ENCODE measurements at places on chromosomes 13 and 19.

GRCh38 chr19:7879111-7879807, 5.1 kb upstream of the PRR36 start:
- no peak for DNase-seq

DNA sequence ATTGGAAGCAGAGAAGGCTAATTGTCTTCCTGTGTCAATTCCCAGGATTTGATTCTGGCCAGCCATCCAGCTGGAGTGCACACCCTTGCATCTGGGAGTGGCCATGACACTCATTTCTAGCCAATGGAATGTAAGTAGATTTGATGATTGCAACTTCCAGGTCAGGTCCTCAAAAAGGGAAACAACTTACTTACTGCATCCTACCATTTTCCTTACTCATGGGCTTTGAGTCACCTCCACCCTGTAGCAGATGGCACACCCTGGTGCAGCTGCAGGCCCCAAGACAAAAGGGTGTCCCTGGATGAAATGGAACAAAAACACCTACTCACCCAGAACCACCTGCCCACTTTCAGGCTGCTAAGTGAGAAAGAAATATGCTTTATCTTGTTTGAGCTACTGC, 27.3 kb upstream of the MPHOSPH8 start:
- no peak for DNase-seq

DNA sequence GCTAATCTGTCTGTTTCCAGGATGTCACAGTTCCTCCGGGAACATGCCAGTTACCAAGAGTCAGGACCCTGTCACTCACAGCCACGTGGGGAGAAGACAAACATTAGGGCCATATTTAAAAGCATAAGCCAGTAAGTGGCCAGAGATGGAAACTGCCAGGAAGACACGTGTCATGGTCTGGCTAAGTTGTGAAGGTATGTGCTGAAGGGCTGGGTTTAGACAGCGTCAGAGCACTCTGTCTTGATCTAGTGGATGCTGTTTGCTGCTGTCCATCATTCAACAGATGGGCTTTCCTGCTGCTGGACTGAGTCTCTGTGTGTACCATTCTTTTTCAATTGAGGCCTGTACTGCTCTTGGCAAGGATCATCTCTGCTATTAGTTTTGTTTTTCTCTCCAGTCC, 128.6 kb downstream of the HS6ST3 start:
- DNase-seq, result no peak

DNA sequence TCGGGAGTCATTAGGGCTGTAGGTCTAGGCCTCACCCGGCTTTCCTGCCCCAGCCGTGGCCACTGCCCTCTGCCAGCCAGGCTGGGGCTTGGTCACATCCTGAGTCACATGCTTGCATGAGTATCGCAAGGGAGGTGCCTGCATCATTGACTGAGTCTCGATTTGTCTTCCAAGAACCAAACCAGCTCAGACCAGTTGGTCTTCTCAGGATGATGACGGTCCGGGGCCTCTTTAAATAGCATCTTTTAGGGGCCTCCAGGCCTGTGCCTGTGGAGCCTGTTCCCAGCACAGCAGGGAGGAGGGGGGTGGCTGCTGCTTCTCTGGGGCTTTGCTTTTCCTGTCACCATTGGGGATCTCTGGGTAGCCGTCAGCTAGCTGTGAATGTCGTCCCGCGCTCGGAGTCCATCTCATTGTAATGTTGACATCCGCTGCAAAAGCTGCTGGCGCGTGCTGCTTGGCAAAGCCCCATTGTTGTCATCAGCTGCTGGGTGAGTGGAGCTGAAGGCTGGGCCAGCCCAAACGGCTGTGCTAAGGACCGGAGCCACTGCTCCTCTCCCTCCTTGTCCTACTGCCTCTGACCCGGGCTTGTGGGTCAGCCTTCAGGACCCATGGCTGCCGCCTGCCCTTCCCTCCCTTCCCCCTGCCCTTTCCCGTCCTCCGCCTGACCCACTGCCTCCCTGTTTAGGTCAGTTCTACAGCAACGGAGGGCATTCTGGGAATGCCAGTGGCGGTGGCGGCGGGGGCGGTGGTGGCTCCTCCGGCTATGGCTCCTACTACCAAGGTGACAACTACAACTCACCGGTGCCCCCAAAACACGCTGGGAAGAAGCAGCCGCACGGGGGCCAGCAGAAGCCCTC, 14.3 kb upstream of the QTRT1 start:
- no peak for DNase-seq

DNA sequence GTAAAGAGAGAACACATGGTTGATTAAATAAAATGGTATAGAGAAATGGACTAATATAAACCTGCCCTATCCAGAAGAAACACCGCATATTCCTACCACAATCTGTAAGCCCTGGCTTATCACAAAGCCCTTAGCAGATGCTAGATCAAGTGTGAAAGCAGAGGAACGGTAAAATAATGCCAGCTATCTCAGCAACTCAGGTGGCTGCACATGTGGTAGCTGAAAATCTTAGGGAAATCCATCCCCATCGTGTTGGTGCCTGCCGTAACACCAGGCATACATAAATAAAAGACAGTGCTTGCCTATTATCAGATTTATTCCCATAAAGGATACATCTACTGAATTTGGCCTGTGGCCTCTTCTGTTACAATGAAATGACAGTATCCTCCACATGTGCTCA, 304.1 kb upstream of the MAB21L1 start:
- no peak for DNase-seq

DNA sequence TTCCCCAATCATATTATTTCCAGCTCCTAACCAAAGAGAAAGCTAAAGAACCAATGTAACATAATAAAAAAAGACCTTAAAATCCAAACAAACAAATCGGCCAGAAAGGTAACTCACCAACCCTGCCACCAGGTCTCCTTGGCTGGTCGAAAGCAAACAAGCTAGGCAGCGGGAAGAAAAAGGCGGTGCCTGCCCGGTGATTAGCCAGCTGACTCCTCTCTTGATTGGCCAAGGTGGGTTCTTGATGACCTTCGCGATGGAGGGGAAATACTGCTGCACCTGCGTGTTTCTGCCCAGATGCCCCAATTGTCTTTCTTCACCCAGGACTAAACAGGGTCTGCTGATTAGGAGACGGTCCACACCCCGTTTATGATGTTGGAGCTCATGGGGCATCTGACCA, at the start of gene NLRP11:
Gene NLRP11, minus strand, starts transcription at position 154 of the 400 bp plus-strand sequence. CDS start 13,825 bp downstream, outside the sequence.
- DNase-seq, result no peak

- DNase-seq, result peak; percentile 40
Measured at GRCh38 chr19:13149628-13150186, 468 bp downstream of the STX10 start.

GRCh38 chr19:47411101-47411500, 8.2 kb downstream of the MEIS3 start:
- no peak for DNase-seq

DNA sequence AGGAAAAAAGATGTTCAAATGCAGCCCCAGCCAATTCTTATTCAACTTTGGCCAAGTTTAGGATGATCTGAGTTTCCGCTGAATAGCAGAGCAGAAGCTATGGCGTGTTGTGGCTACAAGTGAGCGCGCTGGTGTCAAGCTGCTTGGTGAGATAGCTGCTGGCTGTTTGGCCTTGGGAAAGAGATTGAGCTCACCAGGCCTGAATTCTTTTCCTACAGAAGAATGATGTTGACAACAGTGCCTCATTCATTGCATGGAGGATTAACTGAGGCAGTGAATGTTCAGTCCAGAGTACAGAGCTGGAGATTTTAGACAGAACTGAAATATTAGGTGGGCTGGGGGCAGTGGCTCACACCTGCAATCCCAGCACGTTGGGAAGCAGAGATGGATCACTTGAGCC, 31.5 kb upstream of the MAP3K10 start:
- DNase-seq, result no peak

GRCh38 chr13:45786293-45786920, 65.1 kb downstream of the SIAH3 start:
- DNase-seq, result peak; percentile 29

- no peak for DNase-seq
Measured at GRCh38 chr19:28196101-28196500, 1016.9 kb downstream of the UQCRFS1 start.

GRCh38 chr19:57443121-57443696, 8.1 kb downstream of the ZNF749 start:
- DNase-seq, result no peak

- DNase-seq, result peak; percentile 38
Measured at GRCh38 chr19:35045667-35046300, 4.3 kb downstream of the HPN start.

- no peak for DNase-seq
Measured at GRCh38 chr13:113170511-113170910, 12.1 kb downstream of the PROZ start.

DNA sequence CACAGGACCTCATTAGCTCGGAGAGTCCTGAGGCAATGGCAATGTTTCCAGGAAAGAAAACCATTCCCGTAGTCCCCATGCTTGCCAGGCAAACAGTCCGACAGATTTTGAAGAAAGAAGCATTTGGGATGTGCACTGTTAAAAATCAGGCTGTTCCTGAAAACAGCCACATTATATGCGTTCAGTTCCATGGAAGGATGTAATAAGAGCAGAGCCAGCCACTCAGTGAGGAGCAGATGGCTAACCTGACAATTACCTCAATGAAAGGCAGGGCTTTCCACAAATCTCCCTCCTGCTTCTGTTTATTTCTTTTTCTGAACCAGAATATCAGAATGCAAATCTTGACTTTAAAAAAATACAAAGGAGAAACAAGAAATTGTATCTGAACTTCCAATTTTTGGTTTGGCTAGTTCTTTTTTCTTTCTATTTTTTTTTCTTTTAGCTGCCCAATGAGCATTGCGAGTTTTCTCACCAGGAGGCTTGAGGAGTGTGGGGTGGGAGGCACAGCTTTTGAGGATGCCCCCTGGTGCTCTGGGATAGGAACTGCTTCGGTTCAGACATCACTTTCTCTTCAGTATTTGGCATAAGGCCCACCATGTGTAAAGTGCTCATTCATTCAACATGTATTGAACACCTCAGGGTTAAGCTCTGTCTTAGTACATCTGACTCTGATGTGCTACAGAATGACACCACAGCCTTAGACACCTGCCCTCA, 124.2 kb downstream of the TBC1D4 start:
- DNase-seq, result peak; percentile 67

DNA sequence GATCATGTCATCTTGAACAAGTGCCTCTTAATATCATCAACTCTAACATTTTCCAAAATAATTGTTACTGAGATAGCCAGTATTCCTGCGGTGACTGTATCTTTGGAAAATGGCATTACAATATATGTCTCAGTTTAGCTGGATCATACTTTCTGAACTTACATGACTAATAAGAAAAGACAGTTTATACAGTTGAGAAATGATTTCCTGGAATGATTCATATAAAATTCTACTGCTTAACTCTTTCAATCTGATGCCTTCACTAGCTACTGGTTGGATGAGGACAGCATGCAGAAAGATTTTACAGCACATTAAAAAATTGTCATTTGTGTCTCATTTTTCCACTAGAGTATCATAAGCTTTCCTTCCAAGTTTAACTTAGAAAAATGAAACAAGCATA, 302.1 kb downstream of the PCDH17 start:
- no peak for DNase-seq

- no peak for DNase-seq
Measured at GRCh38 chr19:48718711-48719231, 754 bp downstream of the MAMSTR start.

- no peak for DNase-seq
Measured at GRCh38 chr13:58597552-58597951, 966.0 kb downstream of the PCDH17 start.

GRCh38 chr13:23505007-23505406, 65.2 kb upstream of the TNFRSF19 start:
- DNase-seq, result no peak

GRCh38 chr13:42393573-42394360, 121.8 kb downstream of the AKAP11 start:
- no peak for DNase-seq

GRCh38 chr19:50510700-50511068, 307 bp downstream of the JOSD2 start:
- no peak for DNase-seq

- DNase-seq, result no peak
Measured at GRCh38 chr13:42055500-42056085, 7.1 kb downstream of the DGKH start.

GRCh38 chr13:108214441-108215271, 680 bp downstream of the LIG4 start:
- DNase-seq, result no peak

- DNase-seq, result peak; percentile 96
Measured at GRCh38 chr19:58513694-58514563, 2.1 kb upstream of the SLC27A5 start.

GRCh38 chr13:23408026-23408425, 25.5 kb downstream of the SACS start:
- no peak for DNase-seq

- peak; percentile 57 for DNase-seq
Measured at GRCh38 chr19:34351382-34351826, 13.6 kb upstream of the GPI start.

DNA sequence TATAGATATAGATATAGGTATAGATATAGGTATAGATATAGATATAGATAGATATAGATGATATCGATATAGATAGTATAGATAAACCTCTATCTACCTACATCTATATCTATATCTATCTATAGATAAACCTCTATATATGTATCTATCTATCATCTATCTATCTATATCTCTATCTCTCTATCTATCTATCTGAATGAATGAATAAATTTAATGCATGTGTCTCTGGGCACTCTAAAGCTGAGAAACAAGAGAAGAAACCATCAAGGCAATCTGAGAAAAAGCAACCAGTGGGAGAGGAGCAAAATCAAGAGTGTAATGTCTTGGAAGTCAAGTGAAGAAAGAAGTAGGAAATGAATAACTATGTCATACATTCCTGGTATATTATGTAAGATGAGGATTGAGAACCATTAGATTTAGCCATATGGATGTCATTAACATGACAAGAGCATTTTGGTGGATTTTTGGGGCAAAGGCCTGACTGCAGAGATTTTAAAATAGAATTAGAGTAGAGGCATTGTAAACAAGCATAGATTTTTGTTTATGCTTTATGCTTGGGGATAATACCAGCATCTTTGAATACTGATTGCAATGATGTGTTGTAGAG, 1262.7 kb upstream of the MIR17HG start:
- no peak for DNase-seq

- DNase-seq, result no peak
Measured at GRCh38 chr19:31461814-31462539, 112.7 kb upstream of the TSHZ3 start.

GRCh38 chr19:18710186-18710585, 26.7 kb downstream of the CRTC1 start:
- DNase-seq, result no peak

DNA sequence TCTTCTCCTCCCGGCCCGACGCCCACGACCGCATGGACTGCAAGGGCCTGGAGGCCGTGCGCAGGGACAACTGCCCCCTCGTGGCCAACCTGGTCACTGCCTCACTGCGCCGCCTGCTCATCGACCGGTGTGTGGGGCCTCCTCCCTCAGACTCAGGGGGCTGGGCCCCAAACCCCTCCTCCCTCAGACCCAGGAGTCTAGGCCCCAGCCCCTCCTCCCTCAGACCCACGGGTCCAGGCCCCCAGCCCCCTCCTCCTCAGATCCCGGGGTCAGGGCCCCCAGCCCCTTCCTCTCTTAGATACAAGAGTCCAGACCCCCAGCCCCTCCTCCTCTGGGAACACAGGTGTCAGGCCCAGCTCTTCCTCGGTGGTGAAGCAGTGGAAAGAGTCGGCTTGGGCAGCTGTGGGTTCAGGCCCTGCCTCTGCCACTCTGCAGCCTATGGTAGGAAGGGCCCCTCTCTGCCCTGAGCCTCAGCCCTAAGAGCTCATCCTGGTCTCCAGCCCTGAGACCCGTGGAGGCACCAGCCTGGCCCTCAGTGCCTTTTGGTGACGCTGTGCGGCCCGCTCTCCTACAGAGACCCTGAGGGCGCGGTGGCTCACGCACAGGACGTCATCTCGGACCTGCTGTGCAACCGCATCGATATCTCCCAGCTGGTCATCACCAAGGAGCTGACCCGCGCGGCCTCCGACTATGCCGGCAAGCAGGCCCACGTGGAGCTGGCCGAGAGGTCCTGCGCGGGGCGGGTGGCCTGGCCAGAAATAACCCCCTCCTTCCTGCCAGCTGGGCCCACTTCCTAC, 3.7 kb upstream of the SPIB start:
- DNase-seq, result peak; percentile 79

Data from CD4-positive, alpha-beta T cell treated with Interleukin-6 for 4 hours (primary cell).